Activated effector memory CD4-positive, alpha-beta T cell treated with Interleukin-2 at 50 U/mL for 16 hours (primary cell): ENCODE measurements at places on chromosomes 16 and 17.

DNA sequence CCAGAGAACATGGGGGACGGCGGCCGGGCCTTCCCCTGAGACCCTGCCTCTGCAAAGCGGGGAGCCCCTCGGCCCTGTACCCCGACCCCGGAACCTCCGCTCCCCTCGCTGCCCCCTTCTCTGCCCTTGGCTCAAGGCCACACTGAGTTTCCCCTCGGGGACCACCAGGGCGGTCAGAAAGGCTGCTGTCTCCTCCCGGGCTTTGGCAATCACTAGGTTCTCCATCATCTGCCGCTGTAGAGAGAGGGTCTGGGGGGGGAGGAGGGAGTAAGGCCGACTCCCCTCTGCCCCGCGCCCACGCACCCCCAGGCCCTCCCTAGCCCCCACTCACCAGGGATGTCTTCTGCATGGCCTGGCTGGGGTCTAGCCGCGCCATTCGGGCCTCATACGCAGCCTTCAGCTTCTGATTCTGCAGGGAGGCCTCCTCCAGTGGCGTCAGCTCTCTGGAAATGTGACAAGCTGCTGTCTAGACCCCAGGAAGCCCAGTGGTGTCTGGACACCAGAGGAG is 8.4 kb downstream of the VPS9D1 start:
- no peak for DNase-seq

DNA sequence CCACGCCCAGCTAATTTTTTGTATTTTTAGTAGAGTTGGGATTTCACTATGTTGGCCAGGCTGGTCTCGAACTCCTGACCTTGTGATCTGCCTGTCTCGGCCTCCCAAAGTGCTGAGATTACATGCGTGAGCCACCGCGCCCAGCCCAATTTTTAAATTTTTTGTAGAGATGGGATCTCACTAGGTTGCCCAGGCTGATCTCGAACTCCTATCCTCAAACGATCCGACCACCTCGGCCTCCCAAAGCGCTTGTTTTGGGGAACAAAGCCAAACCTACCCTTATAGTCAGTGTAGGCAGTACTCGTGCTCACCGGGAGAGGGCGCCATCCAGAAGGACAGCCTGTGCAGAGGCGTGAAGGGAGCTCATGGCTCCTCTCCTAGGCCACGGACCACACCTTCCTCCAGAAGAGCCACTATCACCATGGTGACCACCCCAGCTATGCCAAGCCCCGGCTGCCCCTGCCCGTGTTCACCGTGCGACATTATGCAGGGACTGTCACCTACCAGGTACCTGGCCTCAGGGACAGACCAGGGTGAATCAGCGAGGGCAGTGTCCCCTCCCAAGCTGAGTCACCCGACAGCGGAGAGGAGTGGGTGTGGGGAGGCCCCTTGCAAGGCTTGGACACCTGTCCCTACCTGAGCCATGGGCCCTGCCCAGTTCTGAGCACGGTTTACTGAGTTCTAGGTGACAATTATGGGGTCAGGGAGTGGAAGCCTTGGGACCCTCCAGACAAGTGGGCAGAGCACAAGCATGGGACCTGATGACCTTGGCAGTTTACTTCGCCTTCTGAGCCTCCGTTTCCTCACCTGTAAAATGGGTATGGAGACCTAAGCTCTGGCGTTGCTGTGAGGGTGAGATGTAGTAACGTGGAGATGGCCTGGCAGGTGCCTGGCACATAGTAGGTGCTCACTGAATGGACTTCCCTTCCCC is 13.7 kb downstream of the MYO15B start:
- peak; percentile 33 for DNase-seq

DNA sequence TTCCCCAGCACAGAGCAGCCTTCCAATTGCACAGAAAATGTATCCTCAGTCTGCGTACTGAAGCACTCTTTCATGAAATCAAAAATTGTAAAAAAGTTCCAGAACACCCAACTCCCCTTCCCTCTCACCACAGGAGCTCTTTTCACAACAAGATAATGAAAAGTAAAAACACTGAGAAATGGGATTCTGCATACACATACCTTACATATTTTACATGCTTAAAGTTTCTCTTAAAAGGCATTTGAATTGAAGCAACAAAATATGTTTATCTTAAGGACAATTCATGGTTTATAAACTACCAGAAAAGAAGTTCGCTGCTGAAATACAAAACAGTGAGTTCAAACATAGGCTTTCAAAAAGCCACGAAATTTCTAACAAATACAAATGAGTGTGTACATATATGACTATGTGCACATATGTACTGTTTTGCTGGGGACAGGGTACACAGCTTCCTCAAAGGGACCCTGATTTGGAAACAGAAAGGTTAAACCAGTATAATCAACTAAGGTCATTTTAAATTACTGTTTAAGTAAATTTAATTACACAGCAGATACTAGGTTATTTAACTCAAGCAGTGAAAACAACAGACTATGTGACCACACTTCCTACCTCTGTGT is 33.8 kb downstream of the COG1 start:
- no peak for DNase-seq

GRCh38 chr16:12340151-12340733 is 363.7 kb downstream of the SNX29 start:
- DNase-seq = no peak

GRCh38 chr17:14747603-14747950 is 446.7 kb downstream of the HS3ST3B1 start:
- no peak for DNase-seq

- DNase-seq = no peak
Measured at GRCh38 chr16:63998-64913, 8.2 kb downstream of the RHBDF1 start.
